Hepatocyte (in vitro differentiated cells): ENCODE measurements at places on chromosomes 12 and 14. TPM values are rescaled to one million over a fixed set of nuclear protein-coding genes. Genes with fewer than 3 reads are reported as not detected.

The GPN3 gene
- total RNA-seq = 21.8 and 23.5 TPM in 2 replicates

DNA sequence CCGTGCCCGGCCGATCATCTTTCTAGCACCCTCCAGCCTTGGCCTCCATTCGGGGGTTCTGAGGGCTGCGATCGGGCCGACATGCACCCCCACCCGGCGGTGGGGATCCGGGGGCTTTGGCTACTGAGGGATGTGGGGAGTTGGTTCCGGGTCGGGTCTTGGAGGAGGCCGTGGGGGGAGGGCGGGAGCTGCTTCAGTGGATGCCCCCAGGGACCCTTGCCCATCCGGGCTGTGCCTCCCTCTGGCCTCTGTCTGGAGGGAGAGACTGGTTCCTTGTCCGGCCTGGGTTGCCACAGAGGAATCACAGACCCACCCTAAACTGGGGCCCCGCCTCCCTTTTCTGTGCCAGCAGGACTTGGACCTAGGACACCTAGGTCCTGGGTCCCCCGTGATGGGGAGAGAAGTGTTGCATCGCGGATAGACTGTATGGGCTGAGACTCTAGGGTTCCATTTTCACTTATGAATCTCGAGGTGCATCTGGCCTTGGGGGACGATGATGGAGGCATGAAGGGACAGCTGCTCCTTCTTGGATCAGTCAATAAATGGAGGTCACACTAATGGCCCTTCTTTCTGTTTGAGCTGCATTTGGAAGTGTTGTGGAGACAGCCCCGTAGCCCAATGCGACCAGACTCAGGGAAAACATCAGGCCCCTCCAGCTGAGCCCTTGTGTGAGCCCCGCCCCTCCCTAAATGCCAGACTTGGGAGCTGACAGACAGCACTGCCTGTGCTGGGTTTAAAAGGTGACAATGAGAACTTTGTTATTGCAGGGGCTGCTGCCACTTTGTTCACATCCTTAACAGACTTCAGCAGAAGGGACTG lies 577 bp downstream of the DTX3 start:
- DNase-seq = peak; percentile 47

- no peak for DNase-seq
Observed at GRCh38 chr12:90987520-90987919, 17.3 kb downstream of the EPYC start.

DNA sequence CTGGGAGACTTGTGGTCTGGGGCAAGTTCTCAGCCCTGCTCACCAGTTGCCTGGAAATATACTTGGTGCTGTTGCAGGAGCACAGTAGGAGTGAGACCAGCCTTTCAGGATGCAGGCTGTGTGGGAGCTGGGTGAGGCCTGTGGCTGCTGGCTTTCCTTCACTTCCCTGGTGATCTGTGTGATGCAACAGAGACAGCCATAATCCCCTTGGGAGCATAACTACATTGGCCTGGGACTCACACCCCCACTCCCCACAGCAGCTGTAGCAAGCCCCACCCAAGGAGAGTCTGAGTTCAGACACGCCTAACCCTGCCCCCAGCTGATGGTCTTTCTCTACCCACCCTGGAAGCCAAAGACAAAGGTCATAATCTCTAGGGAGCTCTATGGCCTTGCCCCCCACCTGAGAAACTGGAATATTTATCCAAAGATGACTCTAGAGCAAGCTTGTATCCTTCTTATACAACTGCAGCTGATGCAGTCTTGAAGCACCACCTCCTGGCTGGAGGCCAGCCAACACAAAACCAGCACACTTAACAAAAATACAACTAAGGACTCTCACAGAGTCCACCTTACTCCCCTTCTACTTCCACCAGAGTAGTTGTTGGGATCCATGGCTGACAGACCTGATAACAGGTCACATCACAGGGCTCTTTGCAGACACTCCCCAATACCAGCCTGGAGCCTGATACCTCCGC lies 190.4 kb upstream of the CPNE8 start:
- DNase-seq = peak; percentile 19

DNA sequence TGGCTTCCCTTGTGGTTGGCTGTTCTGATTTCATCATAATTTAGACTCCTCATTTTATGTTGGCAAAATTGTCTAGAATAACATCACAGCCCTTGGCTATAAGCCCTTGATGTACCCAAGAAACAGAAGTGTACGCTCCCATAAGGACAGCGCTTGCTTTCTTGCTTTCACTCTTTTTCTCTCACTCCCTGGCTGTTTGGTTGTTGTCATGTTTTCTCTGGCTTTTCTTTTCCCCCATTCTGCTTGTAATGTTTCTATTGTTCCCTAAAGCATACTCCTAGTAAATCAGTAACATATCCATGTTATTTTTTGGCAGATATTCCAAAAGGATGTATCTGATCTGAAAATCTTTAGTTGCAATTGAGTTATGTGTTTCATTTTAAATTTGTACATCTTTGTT lies 530.5 kb downstream of the NOVA1 start:
- DNase-seq = no peak

The CDKN3 gene
- total RNA-seq = 11.7 and 17.5 TPM in 2 replicates

DNA sequence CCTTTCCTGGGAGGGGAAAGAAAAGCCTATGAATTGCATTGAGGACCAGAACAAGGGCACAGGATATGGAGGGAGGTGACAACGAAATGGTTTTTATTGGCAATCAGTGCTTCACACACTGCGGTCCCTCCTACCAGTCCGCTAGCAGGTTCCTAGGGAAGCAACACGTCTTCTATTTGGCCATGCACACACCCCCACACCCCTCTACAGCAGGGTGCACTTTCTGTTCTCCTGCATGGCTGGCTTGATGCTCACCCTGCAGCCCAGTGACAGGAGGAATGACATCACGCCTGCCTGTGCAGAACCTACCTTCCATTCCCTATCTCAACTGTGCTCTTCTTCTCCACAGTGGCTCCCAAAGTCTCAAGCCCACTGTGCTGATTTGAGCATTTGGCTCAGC lies 57.9 kb downstream of the TTC9 start:
- DNase-seq = no peak

The PIWIL1 gene
- not detected in 2 replicates for total RNA-seq

The HPD gene
- 35.8 and 39.2 TPM in 2 replicates for total RNA-seq
